ENCODE measurements at places on chromosomes 11 and 22.

GRCh38 chr11:64870893-64871466, 7.4 kb downstream of the EHD1 start:
- no peak for DNase-seq

GRCh38 chr11:129750343-129751292, 65.0 kb upstream of the TMEM45B start:
- no peak for DNase-seq

DNA sequence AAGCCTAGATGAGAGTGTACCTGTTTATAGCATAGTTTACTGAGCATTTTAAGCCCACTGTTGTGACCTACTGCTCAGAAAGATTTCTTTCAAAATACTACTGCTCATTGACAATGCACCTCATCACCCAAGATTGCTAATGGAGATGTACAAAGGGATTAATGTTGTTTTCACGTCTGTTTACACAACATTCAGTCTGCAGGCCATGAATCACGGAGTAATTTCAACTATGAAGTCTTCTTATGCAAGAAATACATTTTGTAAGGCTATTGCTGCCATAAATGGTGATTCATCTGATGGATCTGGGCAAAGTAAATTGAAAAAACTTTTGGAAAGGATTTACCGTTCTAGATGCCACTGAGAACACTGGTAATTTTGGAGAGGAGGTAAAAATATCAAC, 112.9 kb downstream of the KIF18A start:
- no peak for DNase-seq

DNA sequence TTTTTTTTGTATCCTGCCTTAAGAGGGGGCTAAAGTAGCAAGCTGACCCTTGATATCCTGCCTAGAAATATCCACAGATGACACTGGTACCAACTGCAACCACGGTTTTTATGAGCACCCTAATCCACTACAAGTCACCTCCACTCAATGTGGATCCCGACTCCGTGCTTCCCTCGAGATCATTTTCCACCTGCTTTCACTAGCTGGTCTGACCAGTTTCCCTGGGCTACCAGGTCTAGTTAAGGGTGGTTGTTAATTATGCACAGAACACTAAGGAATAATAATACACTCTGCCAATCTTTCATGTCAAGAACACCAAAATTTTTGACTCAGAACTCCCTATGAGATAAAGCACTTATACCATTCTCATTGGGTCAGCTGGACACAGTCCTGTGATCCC, 82.3 kb downstream of the ABTB2 start:
- DNase-seq = no peak

GRCh38 chr22:31378123-31378522, 21.3 kb upstream of the DRG1 start:
- no peak for DNase-seq

DNA sequence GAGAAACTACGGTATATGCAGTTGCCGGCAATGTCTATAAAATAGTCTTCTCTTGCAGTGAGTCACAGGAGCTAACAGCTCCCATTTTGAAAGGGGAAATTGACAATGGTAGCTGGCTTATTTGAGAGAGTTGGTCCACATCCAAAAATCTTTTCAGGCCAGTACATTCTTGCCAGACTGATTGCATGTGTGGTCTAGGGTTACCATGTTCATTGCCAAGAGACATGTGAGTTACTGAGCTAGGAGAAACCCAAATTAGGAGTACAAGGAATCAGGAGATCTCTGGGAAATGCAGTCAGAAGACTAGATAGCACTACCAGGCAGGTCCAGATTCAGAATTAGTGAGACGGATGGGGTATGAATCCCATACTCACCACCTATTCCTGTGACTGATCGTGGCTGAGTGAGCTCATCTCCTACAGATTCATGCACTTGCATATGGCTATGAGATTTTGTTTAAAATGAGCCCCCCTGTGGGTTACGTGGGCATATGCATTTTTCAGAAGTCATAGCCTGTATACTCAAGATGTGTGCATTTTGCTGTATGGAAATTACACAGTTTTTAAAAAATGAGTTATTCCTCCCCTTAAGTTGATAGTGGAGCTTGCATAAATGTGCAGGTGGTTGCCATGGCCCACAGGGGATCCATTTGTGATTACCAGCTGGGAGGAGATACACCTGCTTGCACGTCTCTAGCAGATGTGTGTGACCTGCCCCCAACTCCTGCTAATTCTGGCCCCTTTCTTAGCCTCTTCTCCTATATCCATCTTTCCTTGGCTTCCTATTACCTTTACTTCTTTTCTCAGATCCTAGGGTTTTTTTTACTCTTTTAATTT, 102.7 kb downstream of the COMMD9 start:
- no peak for DNase-seq

DNA sequence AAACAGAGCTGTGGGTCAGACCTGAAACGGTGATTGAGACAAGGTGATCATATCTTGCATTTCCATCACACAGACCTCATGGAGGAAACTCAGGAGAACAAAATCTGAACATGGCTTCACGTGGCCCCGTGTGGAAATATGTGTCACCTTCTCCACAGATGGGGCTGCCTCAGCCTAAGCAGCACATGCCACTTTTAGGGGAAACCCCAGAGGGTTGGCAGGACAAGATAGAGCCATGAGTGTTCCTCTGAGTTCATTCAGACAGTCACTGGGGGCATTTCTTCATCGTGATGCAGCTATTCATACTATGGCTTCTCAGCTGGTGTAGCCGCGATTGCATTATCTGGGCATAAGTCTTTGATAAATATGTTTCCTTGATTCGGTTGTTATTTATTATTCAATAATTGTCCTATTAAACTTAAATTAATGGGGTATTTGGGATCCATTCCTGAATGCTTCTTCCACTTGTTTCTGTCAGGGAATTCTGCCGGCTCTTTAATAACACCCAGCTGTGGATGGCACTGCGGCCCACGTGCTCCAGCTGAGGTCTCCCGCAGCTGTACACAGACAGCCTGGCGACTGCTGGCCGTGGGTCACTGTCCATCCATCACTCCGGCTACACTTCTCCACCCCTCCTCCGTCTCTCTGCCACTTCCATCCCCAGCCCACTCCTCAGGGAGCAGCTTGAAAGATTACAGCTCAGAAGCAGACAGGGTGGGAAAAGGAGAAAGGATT, 485.1 kb downstream of the OPCML start:
- DNase-seq = no peak

- DNase-seq = no peak
Observed at GRCh38 chr11:74860743-74861142, 88.1 kb downstream of the XRRA1 start.

GRCh38 chr22:46965555-46966494, 203.4 kb downstream of the TBC1D22A start:
- DNase-seq = no peak

- no peak for DNase-seq
Observed at GRCh38 chr11:130023204-130023603, 20.6 kb upstream of the PRDM10 start.

GRCh38 chr11:124870430-124870829, 5.2 kb downstream of the ROBO3 start:
- DNase-seq = no peak

DNA sequence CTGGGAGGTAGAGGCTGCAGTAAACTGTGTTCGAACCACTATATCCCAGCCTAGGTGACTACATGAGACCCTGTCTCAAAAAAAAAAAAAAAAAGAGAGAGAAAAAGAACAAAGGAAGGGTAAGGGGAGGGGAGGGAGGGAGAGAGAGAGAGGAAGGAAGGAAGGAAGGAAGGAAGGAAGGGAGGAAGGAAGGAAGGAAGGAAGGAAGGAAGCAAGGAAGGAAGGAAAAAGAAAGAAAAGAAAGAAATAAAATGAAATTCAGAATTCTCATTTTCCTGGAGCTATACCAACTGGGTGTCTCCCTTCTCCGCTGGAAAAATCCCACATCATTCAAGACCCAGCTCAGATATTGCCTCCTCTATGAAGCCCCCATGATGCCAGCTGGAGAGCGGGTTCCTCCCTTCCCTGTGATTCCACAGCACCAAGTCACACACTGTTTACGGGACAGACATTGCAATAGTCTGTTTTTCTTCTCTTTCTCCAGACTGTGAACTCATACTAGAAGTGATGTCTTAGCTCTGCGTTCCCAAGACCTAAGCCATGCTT, 3.0 kb upstream of the PPFIA1 start:
- DNase-seq = no peak

DNA sequence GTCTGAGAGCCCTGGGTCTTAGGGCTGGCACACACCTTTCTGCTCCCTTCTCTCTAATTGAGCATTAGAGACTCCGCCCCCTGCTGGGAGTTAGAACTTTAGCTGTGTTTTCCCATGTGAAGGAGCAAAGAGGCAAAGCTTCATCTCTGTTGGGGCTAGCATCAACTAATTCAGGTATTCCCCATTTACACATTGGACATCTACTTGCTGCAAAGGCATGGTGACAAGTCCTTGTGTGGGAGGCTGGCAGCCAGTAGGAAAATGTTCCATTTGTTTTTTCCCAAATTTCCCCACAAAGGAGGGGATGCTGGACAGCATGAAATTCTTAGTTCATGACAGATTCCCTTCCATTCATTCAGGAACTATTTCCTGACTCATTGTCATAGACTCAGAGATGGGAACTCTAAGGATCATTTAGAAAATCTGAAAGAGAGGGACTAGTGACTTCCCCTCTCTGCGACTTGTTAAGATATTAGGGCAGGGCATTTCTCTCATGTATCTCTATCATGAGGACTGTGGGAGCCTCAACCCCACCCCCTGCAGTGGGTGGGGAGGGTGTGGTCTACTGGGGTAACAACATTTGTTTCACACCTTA, 3.6 kb downstream of the CD44 start:
- DNase-seq = no peak

- DNase-seq = no peak
Observed at GRCh38 chr22:33255791-33256190, 197.6 kb upstream of the SYN3 start.

- no peak for DNase-seq
Observed at GRCh38 chr11:73659961-73660360, 13.6 kb downstream of the PLEKHB1 start.

- DNase-seq = no peak
Observed at GRCh38 chr11:127895776-127896175, 691.6 kb downstream of the ETS1 start.
